ENCODE measurements at places on chromosomes 11 and 22.

DNA sequence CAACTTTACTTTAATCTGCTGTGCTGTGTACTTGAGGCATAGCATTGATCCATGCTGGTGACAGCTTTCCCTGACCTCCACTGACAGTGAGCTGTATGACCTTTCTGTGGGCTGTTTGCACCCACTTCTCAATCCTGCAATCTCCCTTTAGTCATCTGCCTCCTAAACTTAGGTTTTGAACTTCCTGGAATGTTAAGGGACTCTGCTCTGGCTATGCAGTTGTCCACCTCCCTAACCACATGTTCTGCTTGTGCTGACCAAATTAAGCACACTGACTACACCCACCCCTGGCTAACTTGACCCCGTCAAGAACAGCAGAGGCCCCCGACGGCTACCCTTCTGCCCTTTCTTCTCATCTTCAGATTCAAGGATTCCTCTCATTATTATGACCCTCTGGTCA lies 89.1 kb upstream of the NTM start:
- DNase-seq: no peak

DNA sequence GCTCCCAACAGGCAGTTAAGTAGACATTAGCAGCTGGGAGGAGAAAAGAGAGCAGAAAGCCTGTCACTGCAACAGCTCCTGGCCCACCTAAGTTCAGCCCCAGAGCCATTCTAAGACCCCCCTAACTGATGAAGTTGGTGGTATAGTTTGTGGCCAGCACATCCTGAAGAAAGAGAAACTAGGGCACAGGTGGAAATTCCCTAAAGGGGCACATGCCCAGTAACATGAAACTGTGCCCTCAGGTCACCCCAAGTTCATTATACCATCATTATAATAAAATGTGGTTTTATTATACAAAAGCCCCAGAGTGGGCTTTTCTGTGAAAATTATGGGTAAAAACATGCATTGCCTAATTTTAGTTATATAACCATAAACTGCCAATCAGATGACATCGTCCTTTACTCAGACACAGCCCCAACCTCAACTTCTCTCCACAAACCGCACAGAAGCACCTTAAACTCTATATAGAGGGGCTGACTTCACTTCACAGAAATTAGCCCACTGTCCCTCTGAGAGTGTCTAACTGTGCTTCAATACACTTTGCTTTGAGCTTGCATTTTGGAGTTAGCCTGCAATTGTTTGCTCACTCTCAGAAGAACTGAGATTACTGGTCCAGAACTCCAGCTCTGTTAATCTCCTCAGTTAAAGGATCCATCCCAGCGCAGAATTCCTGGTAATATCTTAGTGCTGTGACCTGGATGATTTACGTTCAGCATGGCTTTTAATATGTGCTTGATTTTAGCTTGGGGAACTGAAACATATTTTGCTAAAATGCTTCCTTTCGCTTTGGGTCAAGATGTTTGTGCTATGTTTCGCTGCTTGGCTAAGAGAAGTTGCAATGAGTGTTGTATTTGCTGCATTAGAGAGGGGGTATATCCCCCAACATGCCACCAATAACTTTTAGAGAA lies 1.8 kb upstream of the APOL3 start:
- peak; percentile 39 for DNase-seq

DNA sequence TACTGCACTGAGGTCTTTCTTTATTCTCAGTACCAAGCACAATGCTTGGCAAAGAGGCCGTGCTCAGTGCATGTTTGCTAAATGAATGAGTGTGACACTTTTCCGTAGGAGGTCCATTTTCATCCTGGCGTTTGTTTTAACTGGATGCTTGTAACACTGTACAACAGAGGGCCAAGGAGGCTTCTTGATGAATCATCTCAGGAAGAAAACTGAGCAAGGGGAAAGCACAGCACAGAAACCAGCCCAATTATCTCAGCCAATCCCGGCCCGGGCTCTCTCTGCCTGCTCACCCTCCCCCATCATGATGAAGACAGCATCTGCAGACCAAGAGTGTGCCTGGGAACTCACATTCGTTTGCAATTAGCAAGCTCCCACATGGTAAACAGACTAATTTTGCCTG lies 570.3 kb downstream of the OPCML start:
- no peak for DNase-seq

- no peak for DNase-seq
Observed at GRCh38 chr22:41913842-41914534, 886 bp downstream of the SHISA8 start.

DNA sequence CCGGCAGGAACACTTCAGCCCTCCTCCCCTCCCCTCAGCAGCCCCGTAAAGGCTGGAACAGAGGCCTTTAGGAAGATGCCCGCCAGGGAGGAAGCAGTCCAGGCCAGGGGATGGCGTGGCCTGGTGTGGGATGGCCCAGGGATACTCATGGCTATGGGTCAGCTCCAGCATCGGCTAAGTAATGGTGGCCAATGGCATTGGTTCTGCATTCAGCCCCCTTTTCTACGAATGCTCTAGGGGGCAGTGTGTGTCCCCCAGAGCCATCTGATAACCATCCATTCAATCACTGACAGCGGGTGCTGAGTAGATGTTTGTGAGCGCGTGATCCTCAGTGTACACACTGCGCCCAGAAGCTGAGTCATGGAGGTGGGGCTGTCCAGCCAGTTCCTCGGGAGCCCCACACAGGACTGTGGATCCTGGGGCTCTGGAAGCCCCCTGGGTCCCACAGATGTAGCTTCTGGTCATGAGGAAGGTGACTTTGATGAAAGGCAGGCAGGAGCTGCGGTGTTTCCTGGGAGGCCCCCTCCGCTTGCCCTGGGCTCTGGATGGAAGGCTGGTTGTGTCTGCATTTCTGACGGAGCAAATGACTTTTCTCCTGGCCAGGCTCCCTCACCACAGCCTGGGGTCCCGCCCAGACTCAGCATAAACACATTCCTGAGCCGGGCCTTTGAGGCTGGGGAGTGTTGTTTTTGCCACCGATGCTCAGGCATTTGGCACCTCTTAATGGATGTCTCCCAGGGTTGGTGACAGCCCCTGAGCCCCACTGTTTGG lies 46.5 kb downstream of the FBLN1 start:
- no peak for DNase-seq

GRCh38 chr22:25754527-25755202 lies 12.7 kb downstream of the MYO18B start:
- DNase-seq: no peak

- no peak for DNase-seq
Observed at GRCh38 chr22:43550672-43551071, 138.9 kb downstream of the MPPED1 start.

GRCh38 chr11:31069447-31070205 lies 299.9 kb downstream of the DCDC1 start:
- DNase-seq: no peak
